ENCODE measurements at places on chromosomes 16 and 17.

DNA sequence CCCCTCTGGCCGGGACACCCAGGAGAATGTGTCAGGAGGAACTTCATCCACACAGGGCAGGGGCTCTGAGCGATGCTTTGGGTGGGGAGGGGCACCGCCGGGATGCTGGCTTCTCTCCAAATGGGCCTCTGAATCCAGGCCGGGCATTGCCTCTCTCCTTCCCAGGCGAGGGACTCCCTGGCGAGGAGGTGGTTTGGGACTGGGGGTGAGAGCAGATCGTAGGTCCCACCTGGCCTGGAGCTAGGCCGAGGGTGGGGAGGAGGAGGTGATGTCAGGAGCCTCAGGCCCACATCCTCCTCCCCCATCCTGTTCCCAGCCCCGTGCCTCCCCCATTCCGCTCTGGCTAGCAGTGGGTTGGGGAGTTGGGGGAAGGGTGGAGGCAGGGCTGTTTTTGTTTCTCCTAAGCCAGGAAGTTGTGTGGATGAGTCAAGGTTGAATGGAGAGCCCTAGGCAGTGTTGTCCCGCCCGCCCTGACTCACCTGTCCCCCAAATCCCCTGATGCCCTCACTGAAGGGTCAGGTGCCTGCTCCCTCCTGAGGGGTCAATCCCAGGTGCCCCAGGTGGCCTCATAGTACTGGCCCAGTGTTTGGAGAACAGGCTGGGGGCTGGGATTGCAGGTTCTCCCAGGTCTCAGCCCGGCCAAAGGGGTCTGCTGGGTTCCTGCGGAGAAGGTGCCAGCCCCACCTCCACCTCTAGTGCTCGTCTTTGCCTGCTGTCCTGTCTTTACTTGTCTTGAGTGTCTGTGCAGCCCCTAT, 2.8 kb downstream of the GRB7 start:
- DNase-seq, result no peak

DNA sequence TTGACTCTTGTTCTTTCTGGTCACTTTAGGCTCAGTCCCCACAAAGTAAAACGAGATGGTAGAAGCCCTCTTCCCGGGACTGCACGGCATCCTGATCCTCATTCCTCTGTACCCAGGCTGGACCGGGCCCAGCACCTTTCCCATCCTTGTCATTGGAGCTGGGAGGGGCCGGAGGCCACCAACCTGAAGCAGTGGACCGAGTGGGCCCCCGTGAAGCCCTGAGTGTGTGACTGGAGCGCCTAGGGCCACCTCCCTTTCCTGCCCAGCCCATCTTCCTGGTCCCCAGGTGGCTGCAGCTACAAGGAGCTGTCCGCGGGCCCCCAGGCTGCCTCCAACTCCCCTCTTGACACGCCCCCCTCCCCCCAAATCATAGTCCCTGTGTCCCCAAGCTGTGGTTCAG, 17.1 kb upstream of the CD300A start:
- DNase-seq, result no peak

- no peak for DNase-seq
Measured at GRCh38 chr17:66525338-66525737, 222.9 kb downstream of the PRKCA start.

GRCh38 chr17:34598161-34598776, 18.9 kb downstream of the TMEM132E start:
- DNase-seq, result no peak

GRCh38 chr17:8729860-8730259, 14.8 kb downstream of the CCDC42 start:
- no peak for DNase-seq

Measured in fibroblast of skin of left biceps (primary cell).